ENCODE measurements at places on chromosomes 13 and 19. TPM values are rescaled to one million over a fixed set of nuclear protein-coding genes. Genes with fewer than 3 reads are reported as not detected.

Gene GJB2
- not detected for total RNA-seq

Gene PRR36
- total RNA-seq = not detected

Gene RNF225
- total RNA-seq = under 0.01 TPM

Gene NDUFA7
- 9.1 TPM for total RNA-seq

Gene TRMT1
- total RNA-seq = 25.9 TPM

Gene LIM2
- total RNA-seq = not detected

Gene HSPB6
- 20.7 TPM for total RNA-seq

Gene TLE2
- total RNA-seq = 0.32 TPM

Gene DAPK3
- total RNA-seq = 213 TPM

Gene CCDC70
- total RNA-seq = not detected

Gene ZNF154
- total RNA-seq = 1.7 TPM

Gene LGALS7B
- not detected for total RNA-seq

Gene VSTM1
- total RNA-seq = not detected

Gene ELSPBP1
- total RNA-seq = not detected

Data from fibroblast of villous mesenchyme (primary cell).